Esophagus squamous epithelium (tissue), 5 donors: ENCODE measurements at places on chromosomes 6 and 20. TPM values are rescaled to one million over a fixed set of nuclear protein-coding genes. Genes with fewer than 3 reads are reported as not detected.

- no peak for DNase-seq
- peaks cover 17% of the 10 kb centered on the region for H3K27me3 ChIP-seq
- H3K27ac ChIP-seq = no peak overlapping the region
- no peaks in the 10 kb centered on the region for H3K36me3 ChIP-seq
Observed at GRCh38 chr20:63253438-63254231, 628 bp downstream of the NKAIN4 start.

DNA sequence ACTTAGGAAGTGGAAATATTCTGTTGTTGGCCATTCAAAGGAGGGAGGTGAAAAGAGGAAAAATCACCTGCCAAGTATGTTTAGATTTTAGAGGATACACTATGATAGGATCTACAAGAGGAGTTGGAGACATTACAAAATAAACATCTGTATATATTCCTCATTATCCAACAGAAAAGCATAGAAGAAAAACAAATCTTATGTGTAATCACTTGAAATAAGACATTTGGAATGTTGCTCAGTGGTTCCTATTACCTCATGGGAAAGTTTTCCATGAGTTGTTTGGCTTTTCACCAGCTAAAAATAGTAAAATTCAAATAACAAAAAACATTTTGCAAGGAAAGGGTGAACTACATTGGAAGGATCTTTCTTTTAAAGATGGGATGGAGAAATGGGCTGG, 76.7 kb upstream of the CARMIL1 start:
- no peak overlapping the region for H3K27ac ChIP-seq
- H3K27me3 ChIP-seq = no peaks in the 10 kb centered on the region
- no peak overlapping the region for H3K4me3 ChIP-seq

- no peaks in the 10 kb centered on the region for H3K27me3 ChIP-seq
- no peak for DNase-seq
- H3K4me1 ChIP-seq = peaks cover 19% of the 10 kb centered on the region
- H3K36me3 ChIP-seq = peaks cover 41% of the 10 kb centered on the region
Observed at GRCh38 chr20:41182296-41183212, 45.2 kb downstream of the PLCG1 start.

GRCh38 chr6:38687043-38687353, 15.9 kb downstream of the GLO1 start:
- no peaks in the 10 kb centered on the region for H3K36me3 ChIP-seq
- no peaks in the 10 kb centered on the region for H3K4me1 ChIP-seq
- H3K4me3 ChIP-seq = no peak overlapping the region
- no peak overlapping the region for H3K27ac ChIP-seq
- H3K27me3 ChIP-seq = no peaks in the 10 kb centered on the region

Gene SLC32A1
- not detected for total RNA-seq

Gene EFCAB8
- total RNA-seq = not detected

Gene CLIC5
- 0.56 TPM for total RNA-seq
